ENCODE measurements at places on chromosomes 6 and 20. TPM values are rescaled to one million over a fixed set of nuclear protein-coding genes. Genes with fewer than 3 reads are reported as not detected.

CPNE5 gene
- not detected for total RNA-seq

SLC17A1 gene
- total RNA-seq = not detected

APCDD1L gene
- not detected for total RNA-seq

PHACTR3 gene
- 10.0 TPM for total RNA-seq

SNTA1 gene
- total RNA-seq = 5.1 TPM

CALHM4 gene
- not detected for total RNA-seq

GPR6 gene
- total RNA-seq = not detected

RBBP8NL gene
- 6.2 TPM for total RNA-seq

SLC22A2 gene
- not detected for total RNA-seq

BMP7 gene
- not detected for total RNA-seq

TCP11 gene
- total RNA-seq = not detected

FRK gene
- total RNA-seq = 21.2 TPM

DEFB127 gene
- not detected for total RNA-seq

PDE10A gene
- 23.7 TPM for total RNA-seq

IMPG1 gene
- not detected for total RNA-seq

ENPP5 gene
- total RNA-seq = 18.7 TPM

MEP1A gene
- total RNA-seq = not detected

LAMA2 gene
- 0.80 TPM for total RNA-seq

MUC22 gene
- not detected for total RNA-seq

TSPO2 gene
- not detected for total RNA-seq

ASIP gene
- total RNA-seq = not detected

FAXC gene
- 1.5 TPM for total RNA-seq

RFX6 gene
- total RNA-seq = not detected

HDGFL1 gene
- total RNA-seq = not detected

TM9SF4 gene
- 104 TPM for total RNA-seq

KCNK15 gene
- total RNA-seq = 4.8 TPM

DDO gene
- 1.6 TPM for total RNA-seq

KCNQ5 gene
- 0.10 TPM for total RNA-seq
